ENCODE measurements at places on chromosomes 7 and 10. TPM values are rescaled to one million over a fixed set of nuclear protein-coding genes. Genes with fewer than 3 reads are reported as not detected.

DNA sequence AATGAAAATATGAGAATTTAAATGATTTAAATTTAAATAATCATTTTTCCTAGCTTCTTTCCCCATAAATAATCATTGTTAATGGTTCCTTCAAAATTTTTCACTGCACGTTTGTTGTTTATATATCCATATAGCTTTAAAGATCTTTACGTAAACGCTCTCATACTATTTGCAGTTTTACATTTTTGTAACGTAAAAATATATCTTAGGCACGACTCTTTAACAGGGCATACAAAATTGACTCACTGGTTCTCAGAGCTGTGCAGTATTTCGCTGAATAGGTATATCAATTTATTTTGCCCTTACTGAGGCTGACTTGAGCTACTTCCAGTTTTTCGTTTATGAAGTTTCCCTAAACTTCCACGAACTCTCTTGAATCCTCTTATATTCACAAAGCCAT is 105.7 kb downstream of the LRRN3 start:
- H3K27me3 ChIP-seq = no peaks in the 10 kb centered on the region
- H3K27ac ChIP-seq = no peak overlapping the region
- H3K36me3 ChIP-seq = peaks cover 4% of the 10 kb centered on the region
- peaks cover 6% of the 10 kb centered on the region for H3K4me1 ChIP-seq

GRCh38 chr10:115029452-115030375 is 63.5 kb upstream of the ATRNL1 start:
- H3K27ac ChIP-seq = no peak overlapping the region
- no peaks in the 10 kb centered on the region for H3K4me1 ChIP-seq

GRCh38 chr10:14381475-14381874 is 50.8 kb upstream of the FRMD4A start:
- no peak overlapping the region for H3K27ac ChIP-seq
- H3K27me3 ChIP-seq = peaks cover 46% of the 10 kb centered on the region
- DNase-seq = no peak
- no peaks in the 10 kb centered on the region for H3K36me3 ChIP-seq
- H3K4me1 ChIP-seq = peaks cover 9% of the 10 kb centered on the region

DNA sequence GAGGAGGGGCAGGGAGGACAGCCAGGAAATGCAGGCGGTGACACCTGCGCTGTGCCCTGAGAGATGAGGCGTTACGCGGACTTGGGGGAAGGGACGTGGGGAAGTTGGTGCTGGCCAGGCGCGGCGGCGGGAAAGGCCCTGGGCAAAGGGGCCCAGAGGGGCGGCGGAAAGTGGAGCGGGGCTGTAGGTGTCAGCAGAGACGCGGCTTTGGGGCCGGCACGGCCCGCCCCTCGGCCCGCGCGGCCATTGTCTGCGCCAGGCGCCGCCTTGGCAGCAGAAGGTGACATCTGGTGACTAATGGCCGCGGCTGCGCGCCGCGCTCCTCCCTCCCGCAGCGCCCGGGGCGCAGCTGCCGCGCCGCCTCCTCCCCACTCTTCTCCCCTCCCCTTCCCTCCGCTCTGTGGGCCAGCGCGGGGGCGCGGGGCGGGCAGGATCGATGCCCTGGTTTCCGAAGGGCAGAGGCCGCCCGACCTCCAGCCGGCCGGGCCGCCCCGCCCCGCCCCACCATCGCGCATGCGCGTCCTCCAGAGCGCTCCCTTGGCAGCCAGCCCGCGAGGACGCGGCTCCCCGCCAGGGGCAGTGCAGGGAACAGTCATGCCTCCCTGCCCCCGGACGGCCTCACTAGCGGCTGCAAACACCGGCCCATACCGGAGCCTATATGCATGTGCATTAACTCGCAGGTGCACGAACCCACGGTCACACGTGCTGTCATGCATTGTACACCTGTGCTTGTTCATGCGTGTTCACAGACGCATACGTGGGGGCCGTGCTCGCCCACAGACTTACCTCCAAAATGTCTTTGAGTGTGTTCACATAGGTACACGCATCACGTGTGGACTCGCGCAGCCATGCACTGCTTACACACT is 269.6 kb downstream of the RPS24 start:
- no peaks in the 10 kb centered on the region for H3K36me3 ChIP-seq
- H3K4me1 ChIP-seq = peaks cover 26% of the 10 kb centered on the region
- H3K4me3 ChIP-seq = peak overlapping the region; percentile 89
- H3K27ac ChIP-seq = peak overlapping the region; percentile 86
- peak; percentile 95 for DNase-seq

DNA sequence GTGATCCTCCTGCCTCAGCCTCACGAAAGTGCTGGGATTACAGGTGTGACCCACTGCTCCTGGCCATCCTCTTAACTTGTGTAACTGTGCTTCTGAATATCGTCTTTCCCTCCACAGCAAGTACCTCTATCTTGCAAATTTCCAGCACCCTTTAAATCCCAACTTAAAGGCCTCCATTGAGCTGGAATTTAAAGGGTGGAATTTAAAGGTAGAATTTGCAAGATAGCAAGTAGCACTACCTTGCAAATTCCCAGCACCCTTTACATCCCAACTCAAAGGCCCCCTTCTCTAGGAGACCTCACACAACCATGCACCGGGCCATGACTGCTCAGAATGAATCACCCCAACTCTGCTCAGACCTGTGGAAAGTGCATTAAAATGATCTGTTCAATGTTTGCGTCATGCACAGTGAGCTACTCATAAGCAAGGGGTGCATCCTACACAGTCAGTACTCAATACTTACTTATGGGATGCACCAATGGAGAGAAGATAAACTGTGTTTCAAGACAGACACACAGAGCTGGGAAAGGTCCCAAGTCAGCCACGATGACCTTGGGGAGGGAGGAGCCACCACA is 17.8 kb upstream of the SDK1 start:
- H3K27ac ChIP-seq = no peak overlapping the region
- no peak for DNase-seq

GRCh38 chr7:155927905-155928304 is 115.6 kb upstream of the SHH start:
- no peak overlapping the region for H3K27ac ChIP-seq
- no peak for DNase-seq
- no peaks in the 10 kb centered on the region for H3K4me1 ChIP-seq
- H3K36me3 ChIP-seq = no peaks in the 10 kb centered on the region

Gene NUPR2
- total RNA-seq = not detected

DNA sequence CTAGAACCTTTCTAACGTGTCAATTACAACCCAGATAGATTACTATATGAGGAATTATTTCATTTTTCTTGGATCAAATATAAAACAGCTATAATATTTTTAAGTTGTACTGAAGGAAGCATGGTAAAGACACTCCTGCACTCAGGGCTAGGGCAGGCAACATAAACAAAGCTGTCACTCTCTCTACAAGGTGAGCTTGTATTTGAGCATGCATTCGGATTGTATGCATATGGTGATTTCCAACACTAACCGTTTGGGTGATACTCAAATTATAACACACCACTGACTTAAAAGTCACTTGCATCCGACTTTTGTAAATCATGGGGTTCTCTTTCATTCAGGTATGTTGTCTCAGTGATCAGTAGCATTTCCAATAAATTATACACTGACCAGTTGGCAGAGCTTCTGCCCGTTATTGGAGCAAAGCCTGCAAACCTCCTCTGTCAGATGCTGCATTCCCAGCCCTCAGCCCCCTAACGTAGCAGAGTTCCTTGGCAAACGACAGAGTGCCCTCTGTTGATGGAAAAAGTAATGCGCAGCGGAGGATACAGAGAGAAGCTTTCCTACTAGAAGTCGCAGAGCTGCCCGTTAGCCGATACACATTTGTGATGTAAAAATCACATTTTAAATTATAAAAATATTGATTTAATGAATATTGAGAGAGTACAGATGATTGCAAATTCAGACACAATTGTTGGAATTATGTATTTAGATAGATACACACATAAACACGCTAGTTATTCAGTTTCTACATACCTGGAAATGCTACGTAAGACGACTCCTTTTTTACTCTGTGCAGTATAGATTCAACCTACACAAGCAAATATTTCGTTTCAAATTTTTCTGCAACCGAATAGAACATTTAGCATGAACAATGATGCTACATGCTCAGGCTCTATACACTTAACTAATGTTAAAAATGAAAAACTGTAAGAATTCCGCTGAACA is 173.9 kb upstream of the SP4 start:
- H3K27ac ChIP-seq = no peak overlapping the region
- H3K4me3 ChIP-seq = no peak overlapping the region
- no peaks in the 10 kb centered on the region for H3K36me3 ChIP-seq
- H3K27me3 ChIP-seq = peaks cover 29% of the 10 kb centered on the region
- peak; percentile 65 for DNase-seq

GRCh38 chr10:132709471-132709951 is 76.4 kb downstream of the NKX6-2 start:
- peaks cover 10% of the 10 kb centered on the region for H3K36me3 ChIP-seq
- peak; percentile 57 for DNase-seq
- H3K27ac ChIP-seq = no peak overlapping the region
- H3K27me3 ChIP-seq = no peaks in the 10 kb centered on the region
- no peak overlapping the region for H3K4me3 ChIP-seq

DNA sequence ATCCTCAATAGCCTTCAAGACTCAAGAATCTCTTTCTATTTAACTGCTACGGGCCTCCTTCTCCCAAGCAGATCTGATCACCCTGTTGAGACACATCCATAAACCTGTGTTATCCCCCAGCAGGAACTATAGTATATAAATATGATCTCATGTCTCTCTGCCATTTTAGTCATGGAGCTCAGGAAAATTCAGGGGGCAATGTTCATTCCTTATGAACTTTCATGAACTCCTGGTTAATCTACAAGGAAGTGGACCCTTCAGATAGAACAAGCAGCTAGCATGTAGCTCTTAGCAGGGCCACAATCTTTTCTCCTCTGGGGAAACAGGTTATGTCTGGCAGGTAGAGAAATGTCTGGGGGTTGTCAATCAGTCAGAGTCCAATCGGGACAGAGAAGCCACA is 8.9 kb downstream of the PRR15 start:
- peaks cover 71% of the 10 kb centered on the region for H3K27me3 ChIP-seq
- no peak for DNase-seq
- no peak overlapping the region for H3K27ac ChIP-seq
- H3K4me3 ChIP-seq = no peak overlapping the region

Gene CNNM1
- total RNA-seq = not detected

DNA sequence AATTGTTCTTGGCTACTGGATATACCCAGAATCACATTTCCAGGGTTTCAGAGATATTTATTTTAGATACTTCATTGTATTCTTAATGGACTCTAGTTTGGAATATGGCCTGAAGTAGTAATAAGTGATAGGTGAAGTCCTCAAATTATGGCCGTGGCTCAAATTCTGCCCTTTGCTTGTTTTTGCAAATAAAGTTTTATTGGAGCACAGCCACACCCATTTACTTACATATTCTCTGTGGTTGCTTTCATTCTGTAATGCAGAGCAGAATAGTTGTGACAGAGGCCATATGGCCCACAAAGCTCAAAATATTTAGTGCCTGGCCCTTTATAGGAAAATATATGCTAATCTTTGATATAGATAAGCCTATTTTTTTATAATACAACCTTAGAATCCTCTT is 19.5 kb downstream of the ANLN start:
- DNase-seq = no peak
- no peaks in the 10 kb centered on the region for H3K36me3 ChIP-seq
- no peak overlapping the region for H3K4me3 ChIP-seq
- H3K27me3 ChIP-seq = no peaks in the 10 kb centered on the region
- no peak overlapping the region for H3K27ac ChIP-seq
- peaks cover 10% of the 10 kb centered on the region for H3K4me1 ChIP-seq

DNA sequence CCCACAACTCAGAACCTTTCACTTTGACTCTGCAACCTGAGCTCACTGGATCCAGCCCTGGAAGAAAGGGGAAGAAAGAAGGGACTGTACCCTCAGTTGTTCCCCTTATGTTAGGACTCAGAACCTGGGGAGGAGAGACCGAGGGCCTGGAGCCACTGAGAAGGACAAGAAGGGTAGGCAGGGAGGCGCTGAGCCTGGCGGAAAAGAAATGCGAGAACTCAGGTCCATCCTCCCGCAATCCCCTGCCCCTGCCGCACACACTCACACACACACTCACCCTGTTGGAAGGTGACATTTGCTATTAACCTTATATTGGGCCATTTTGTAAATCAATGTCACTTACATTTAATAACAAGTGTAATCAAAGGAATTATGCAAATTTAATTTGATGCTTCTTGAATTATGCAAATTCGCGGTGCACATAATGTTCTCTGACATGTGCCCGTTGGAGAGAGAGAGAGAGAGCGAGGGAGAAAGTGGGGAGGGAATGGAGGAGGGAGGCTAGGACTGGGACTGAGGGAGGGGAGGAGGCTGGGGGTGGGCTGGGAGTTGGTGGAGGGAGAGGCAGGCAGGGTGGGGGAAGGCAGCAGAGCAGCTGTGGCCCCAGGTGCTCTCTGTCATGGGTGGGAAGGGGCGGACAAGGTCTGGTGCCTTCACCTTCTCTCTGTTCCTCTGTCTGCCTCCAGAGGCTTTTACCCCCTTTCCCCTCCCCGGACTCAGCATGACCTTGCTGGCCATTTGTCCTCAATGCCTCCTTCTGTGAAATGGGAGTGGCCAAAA is 99.6 kb upstream of the PAX2 start:
- no peaks in the 10 kb centered on the region for H3K4me1 ChIP-seq
- H3K36me3 ChIP-seq = no peaks in the 10 kb centered on the region
- peaks cover 68% of the 10 kb centered on the region for H3K27me3 ChIP-seq
